Endothelial cell (in vitro differentiated cells): ENCODE measurements at places on chromosomes 2 and 18. TPM values are rescaled to one million over a fixed set of nuclear protein-coding genes. Genes with fewer than 3 reads are reported as not detected.

GRCh38 chr2:226158940-226159339 lies 640.7 kb downstream of the IRS1 start:
- peaks cover 7% of the 10 kb centered on the region for H3K4me1 ChIP-seq
- H3K27me3 ChIP-seq, result no peaks in the 10 kb centered on the region
- DNase-seq, result no peak

- H3K4me1 ChIP-seq, result no peaks in the 10 kb centered on the region
- H3K4me3 ChIP-seq, result no peak overlapping the region
- DNase-seq, result no peak
- no peaks in the 10 kb centered on the region for H3K36me3 ChIP-seq
Measured at GRCh38 chr2:238928520-238929241, 80.8 kb downstream of the TWIST2 start.

DNA sequence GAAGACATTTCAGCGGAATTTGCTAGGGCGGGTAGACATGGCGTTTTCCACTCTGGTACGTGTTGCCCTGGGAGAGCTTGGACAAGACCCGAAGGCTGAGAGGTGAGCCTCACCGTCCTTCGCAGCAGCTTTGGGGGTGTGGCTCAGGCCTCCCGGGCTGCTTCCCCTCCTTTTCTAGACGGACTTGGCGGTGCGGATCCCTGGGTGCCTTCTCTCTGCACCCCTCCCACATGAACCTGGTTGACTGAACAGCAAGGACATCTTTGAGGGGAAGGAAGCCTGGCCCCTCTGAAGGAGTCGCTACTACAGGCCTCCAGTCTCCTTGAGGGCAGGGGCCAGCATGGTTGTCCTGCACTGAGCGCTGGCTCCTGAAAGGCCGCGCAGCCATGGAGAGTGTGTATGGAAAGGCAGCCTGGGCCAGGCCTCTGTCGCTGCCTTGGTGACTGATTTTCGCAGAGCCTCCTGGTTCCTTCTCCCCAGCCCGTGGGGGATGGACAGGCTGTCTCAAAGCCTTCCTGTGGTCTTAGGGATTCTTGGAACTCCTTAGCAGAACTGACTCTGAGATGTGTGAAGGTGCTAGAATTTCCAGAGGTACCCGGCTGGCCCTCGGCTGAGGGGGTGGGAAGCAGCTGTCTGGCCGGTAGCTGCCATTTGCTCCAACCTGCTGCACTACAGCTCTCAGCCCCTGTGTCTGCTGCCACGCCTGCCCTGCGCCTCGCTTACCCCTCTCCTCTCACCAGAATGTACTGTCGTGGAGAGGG lies 9.9 kb downstream of the CNNM4 start:
- H3K27ac ChIP-seq, result no peak overlapping the region
- no peak overlapping the region for H3K4me3 ChIP-seq
- H3K4me1 ChIP-seq, result peaks cover 2% of the 10 kb centered on the region
- no peak for DNase-seq
- H3K27me3 ChIP-seq, result peaks cover 2% of the 10 kb centered on the region

DNA sequence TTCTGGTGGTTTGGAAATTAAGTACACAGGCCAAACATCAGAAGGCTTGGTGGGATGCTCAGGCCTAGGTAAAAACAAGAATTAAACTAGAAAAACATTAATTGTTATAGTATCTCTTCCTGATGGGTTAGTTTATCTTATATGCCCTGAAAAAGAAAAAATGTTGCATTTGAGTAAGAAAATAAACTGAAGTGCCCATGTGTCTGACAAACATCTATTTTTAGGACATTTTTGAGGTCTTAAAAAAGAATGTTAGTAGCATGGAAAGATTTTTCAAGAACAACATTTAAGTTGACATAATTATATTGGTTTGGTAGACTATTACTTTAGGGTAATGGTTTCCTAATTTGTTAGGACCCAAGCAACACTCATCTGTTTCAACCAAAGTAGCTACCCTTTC lies 140.1 kb upstream of the RND3 start:
- H3K4me1 ChIP-seq, result peaks cover 7% of the 10 kb centered on the region
- no peaks in the 10 kb centered on the region for H3K36me3 ChIP-seq
- H3K27ac ChIP-seq, result no peak overlapping the region
- H3K4me3 ChIP-seq, result no peak overlapping the region
- DNase-seq, result no peak

DNA sequence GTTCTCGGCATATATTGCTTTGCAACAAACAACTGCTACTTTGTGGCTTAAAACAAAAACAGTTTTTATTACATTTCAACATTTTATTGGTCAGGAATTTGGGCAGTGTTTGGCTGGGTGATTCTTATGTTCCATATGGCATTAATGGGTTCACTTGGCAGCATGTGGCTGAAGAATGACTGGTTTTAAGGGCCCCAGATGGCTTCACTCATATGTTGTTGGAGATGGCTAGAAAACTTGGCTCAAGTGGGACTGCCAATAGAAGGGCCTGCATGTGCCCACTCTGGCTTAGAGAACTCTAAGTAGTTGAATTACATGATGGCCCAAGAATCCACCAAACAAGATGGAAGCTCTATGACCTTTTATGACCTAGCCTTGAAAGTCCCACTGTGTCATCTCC lies 86.1 kb downstream of the FASTKD2 start:
- H3K27ac ChIP-seq, result no peak overlapping the region
- H3K4me1 ChIP-seq, result no peaks in the 10 kb centered on the region
- no peaks in the 10 kb centered on the region for H3K36me3 ChIP-seq
- DNase-seq, result no peak
- no peaks in the 10 kb centered on the region for H3K27me3 ChIP-seq

DNA sequence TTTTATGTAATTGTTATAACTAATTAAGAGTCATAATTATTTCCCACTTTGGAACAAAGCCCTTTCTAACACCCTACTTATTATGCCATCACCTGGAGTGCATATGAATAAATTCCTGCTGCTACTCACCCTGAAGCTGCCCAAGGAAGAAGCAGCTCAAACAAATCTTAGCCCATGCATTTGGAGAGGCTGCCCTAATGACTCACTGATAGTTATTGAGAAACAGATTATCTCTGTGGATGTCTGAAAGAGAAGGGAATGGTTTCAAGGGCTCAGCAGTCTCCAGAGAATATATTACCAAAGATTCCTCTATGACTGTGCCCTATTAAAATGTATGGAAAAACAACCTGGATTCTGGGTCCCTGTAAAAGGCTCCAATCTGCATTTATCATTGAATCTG lies 81.0 kb downstream of the GPR39 start:
- no peaks in the 10 kb centered on the region for H3K4me1 ChIP-seq
- H3K27ac ChIP-seq, result no peak overlapping the region

The KANSL1L gene
- total RNA-seq, result 13.0 TPM

The VSNL1 gene
- total RNA-seq, result 19.6 TPM

The REG3A gene
- not detected for total RNA-seq

The CHAC2 gene
- total RNA-seq, result 1.3 TPM

The DPP10 gene
- total RNA-seq, result 3.3 TPM

The SERPINB12 gene
- total RNA-seq, result not detected
